Lower lobe of right lung (tissue), 2 donors: ENCODE measurements at places on chromosomes 16 and 17. TPM values are rescaled to one million over a fixed set of nuclear protein-coding genes. Genes with fewer than 3 reads are reported as not detected.
A peak's percentile ranks its signal among the peaks of the same experiment; 100 is the strongest.

GRCh38 chr17:47789611-47790561 lies 31.7 kb downstream of the OSBPL7 start:
- H3K27ac ChIP-seq = no peak overlapping the region
- peaks cover 67% of the 10 kb centered on the region for H3K27me3 ChIP-seq
- peak overlapping the region; percentile 44 for H3K4me3 ChIP-seq
- H3K36me3 ChIP-seq = no peaks in the 10 kb centered on the region
- H3K4me1 ChIP-seq = peaks cover 10% of the 10 kb centered on the region

- H3K4me3 ChIP-seq = no peak overlapping the region
- no peaks in the 10 kb centered on the region for H3K36me3 ChIP-seq
- no peak for DNase-seq
- no peak overlapping the region for H3K27ac ChIP-seq
- peaks cover 4% of the 10 kb centered on the region for H3K27me3 ChIP-seq
- H3K4me1 ChIP-seq = no peaks in the 10 kb centered on the region
Observed at GRCh38 chr17:77061669-77062068, 79.1 kb upstream of the SEC14L1 start.

DNA sequence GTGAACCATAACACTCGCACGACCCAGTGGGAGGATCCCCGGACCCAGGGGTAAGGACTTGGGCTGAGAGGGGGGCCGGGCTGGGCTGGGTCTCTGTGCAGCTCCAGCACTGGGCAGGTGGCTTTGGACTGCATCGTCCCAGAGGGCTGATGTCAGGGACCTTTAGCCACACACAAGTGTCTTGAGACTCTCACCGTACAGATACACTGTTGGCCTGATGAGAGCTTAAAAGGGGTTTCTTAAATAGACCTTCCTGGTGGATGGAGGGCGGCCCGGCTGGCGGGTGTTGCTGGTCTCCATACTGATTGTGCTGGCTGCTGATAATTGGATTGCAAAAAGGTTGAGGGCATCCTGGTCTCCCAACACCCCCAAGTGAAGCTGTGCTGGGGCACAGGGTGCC lies 21.7 kb upstream of the CLEC18A start:
- peaks cover 80% of the 10 kb centered on the region for H3K36me3 ChIP-seq
- H3K27ac ChIP-seq = no peak overlapping the region
- no peaks in the 10 kb centered on the region for H3K4me1 ChIP-seq
- H3K4me3 ChIP-seq = no peak overlapping the region

CARHSP1 gene
- total RNA-seq = 89.0 TPM

DNA sequence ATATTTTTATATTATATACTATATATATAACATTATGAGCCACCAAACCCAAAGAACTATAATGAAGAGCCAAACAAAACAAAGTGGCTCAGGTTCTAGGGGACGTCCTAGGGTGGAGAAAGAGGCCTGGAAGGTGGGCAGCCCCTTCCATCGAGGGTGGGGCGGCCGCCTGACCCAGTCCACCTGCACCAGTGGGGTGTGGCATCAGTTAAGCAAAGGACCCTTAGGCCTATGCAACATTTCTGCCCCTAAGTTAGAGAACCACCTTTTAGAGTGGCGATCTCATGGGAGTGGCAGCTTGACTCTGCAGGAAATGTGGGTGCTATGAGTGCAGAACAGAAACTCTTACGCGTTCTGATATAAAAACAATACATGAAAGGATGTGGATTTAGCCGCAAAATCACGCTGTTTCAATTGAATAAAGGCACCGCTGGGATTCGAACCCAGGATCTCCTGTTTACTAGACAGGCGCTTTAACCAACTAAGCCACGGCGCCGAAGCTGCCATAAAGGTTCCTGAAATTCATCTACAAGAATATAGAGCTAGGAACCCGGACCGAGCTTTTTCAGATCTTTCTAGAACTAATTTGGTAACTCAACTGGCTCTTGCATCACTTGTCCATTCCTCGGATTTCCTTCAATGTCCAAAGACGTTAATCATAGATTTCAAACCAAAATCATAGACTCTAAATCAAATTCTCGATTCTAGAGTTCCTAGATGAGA lies 15.6 kb upstream of the AURKB start:
- no peaks in the 10 kb centered on the region for H3K27me3 ChIP-seq
- H3K27ac ChIP-seq = peak overlapping the region; percentile 68
- H3K36me3 ChIP-seq = peaks cover 39% of the 10 kb centered on the region
- peak overlapping the region; percentile 39 for H3K4me3 ChIP-seq
- peaks cover 24% of the 10 kb centered on the region for H3K4me1 ChIP-seq

CRYM gene
- total RNA-seq = 9.3 TPM

USP10 gene
- total RNA-seq = 62.7 TPM

- H3K4me1 ChIP-seq = peaks cover 16% of the 10 kb centered on the region
- H3K27me3 ChIP-seq = no peaks in the 10 kb centered on the region
- H3K4me3 ChIP-seq = peak within 1 kb of the TSS; percentile 86
Observed at GRCh38 chr17:50094753-50095619, at the start of gene PDK2. Gene PDK2, plus strand, starts transcription at chr17:50095351. Its CDS starts 85 bp downstream, at chr17:50095436.

- peak overlapping the region; percentile 64 for H3K4me3 ChIP-seq
- peak overlapping the region; percentile 67 for H3K27ac ChIP-seq
- H3K4me1 ChIP-seq = peaks cover 15% of the 10 kb centered on the region
Observed at GRCh38 chr17:489758-490329, 137.2 kb upstream of the RPH3AL start.

GRCh38 chr16:84053237-84053636 lies 10.6 kb upstream of the SLC38A8 start:
- H3K4me3 ChIP-seq = no peak overlapping the region
- DNase-seq = no peak
- no peaks in the 10 kb centered on the region for H3K27me3 ChIP-seq
- no peaks in the 10 kb centered on the region for H3K4me1 ChIP-seq

AANAT gene
- not detected for total RNA-seq

DNA sequence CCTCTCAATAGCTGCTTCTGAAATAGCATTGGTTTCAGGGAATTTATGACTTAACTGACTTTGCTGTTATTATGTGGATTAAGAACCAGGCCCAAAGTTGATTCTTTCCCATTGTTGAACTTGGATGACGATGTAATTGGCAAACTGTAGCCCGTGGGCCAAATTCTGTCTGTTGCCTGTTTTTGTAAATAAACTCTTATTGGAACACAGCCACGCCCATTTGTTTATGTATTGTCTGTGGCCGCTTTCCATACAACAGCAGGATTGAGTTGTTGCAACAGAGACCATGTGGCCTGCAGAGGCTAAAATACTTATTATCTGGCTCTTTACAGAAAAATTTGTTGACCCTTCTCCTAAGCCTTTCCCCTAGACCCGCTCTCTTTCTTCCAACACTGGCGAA lies 31.6 kb downstream of the NTN1 start:
- no peaks in the 10 kb centered on the region for H3K4me1 ChIP-seq
- H3K4me3 ChIP-seq = no peak overlapping the region
- H3K36me3 ChIP-seq = no peaks in the 10 kb centered on the region
- H3K27ac ChIP-seq = no peak overlapping the region
- DNase-seq = no peak

GRCh38 chr17:614653-615546 lies 99.7 kb downstream of the VPS53 start:
- peaks cover 18% of the 10 kb centered on the region for H3K36me3 ChIP-seq
- DNase-seq = no peak
- no peaks in the 10 kb centered on the region for H3K4me1 ChIP-seq
- H3K27me3 ChIP-seq = no peaks in the 10 kb centered on the region
- H3K27ac ChIP-seq = peak overlapping the region; percentile 36
- no peak overlapping the region for H3K4me3 ChIP-seq

GRCh38 chr16:68331879-68332410 lies 21.1 kb downstream of the PRMT7 start:
- no peak overlapping the region for H3K4me3 ChIP-seq
- no peaks in the 10 kb centered on the region for H3K36me3 ChIP-seq
- H3K4me1 ChIP-seq = peaks cover 43% of the 10 kb centered on the region
- DNase-seq = no peak

DNA sequence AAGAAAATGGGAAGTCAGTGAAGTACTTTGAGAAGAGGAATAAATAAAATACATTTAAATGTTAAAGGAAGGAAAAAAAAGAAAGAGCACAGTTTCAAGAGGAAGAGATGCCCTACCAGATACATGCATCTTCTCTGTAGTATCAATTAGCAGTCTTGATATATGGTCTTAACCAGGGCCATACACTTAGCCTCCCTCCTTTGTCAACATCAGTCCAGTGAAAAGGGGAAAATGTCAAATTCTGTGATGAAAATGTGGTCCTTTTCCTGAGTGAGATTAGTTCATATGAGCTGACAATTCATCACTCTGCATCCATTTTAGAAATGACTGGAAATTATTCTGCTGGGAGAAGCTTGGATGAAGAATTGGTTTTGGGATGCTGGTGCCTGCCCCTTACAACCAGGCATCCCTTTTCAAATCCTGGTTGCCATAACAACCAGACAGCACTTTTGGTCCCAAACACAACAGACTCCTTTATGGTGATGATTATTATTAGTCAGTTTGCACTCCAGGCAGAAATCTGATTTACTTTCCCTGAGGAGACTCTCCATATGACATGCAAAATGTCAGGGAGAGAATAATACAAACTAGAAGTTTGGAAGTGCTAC lies 933.6 kb upstream of the CDH8 start:
- DNase-seq = no peak
- H3K4me3 ChIP-seq = no peak overlapping the region
- H3K36me3 ChIP-seq = no peaks in the 10 kb centered on the region
- no peak overlapping the region for H3K27ac ChIP-seq

NOD2 gene
- total RNA-seq = 13.2 TPM

PIMREG gene
- 0.62 TPM for total RNA-seq

GRCh38 chr17:948284-948852 lies 31.2 kb downstream of the NXN start:
- H3K4me3 ChIP-seq = no peak overlapping the region
- H3K27me3 ChIP-seq = no peaks in the 10 kb centered on the region
- H3K27ac ChIP-seq = no peak overlapping the region
- no peaks in the 10 kb centered on the region for H3K36me3 ChIP-seq
- DNase-seq = no peak

DNA sequence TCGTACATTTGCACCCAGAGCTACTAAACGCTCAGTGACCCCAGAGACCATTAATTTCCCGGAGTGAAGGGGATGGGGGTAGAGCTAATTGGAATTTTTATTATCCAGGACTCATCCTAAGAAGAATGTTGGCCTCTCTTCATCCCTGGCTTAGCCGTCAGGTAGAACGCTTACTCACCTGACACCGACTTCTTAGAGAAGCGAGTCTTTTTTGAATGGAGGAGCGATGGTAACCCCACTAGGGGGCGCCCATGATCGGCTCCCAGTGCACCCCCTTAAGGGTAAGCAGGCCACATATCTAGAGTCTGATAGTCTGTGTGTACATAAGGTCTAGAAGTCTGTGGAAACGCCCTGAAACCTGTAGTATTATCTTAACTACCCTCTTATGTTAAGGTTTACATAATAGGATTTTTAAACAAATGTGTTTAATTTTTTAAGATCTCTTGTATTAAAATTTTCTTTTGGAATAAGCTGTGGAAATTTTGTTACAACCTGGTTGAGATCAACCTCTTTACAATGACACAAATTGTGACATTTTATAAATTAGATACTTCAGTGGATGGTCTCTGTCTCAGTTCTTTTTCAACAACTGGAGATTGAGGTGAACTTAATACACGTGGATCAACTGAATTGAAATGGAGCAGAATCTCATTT lies 229.8 kb downstream of the CPPED1 start:
- H3K36me3 ChIP-seq = peaks cover 10% of the 10 kb centered on the region
- H3K4me3 ChIP-seq = no peak overlapping the region
- H3K4me1 ChIP-seq = no peaks in the 10 kb centered on the region
- peak; percentile 62 for DNase-seq
- H3K27me3 ChIP-seq = no peaks in the 10 kb centered on the region

CD300E gene
- total RNA-seq = 7.3 TPM

- H3K4me3 ChIP-seq = no peak overlapping the region
- H3K27me3 ChIP-seq = no peaks in the 10 kb centered on the region
- H3K27ac ChIP-seq = no peak overlapping the region
- H3K4me1 ChIP-seq = peaks cover 16% of the 10 kb centered on the region
Observed at GRCh38 chr16:87971933-87972332, 20.7 kb downstream of the BANP start.

DNA sequence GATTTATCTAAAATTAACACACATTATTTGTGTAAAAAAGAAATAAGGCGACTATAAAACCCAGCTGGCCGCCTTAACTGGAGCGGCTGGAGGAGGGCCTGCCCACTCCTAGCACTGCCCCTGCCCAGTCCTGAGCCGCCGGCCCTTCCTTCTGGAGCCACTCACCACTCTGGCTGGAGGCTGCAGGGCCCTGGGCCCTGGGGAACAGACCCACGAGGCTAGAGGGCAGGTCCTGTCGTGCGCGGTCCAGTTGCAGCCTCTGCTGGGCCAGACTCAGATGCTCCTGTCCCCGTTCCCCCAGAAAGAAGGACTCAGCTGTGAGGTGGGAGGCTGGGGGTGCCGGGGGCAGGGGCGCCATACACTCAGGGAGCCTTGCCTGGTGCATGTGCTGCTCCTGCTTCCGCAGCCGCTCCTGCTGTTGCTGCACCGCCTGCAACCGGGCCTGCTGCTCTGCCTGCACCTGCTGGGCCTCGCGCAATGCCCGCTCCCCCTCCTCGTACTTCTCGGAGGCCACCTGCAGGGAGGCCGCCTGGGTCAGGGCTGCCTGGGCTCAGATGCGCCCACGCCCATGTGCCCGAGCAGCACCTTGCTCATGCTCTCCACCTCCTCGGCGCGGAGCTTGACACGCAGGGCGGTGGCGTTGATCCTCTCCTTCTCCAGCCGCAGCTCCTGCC lies 9.0 kb upstream of the MRPL38 start:
- no peak overlapping the region for H3K4me3 ChIP-seq
- no peaks in the 10 kb centered on the region for H3K27me3 ChIP-seq
- H3K27ac ChIP-seq = no peak overlapping the region
- DNase-seq = no peak
- H3K4me1 ChIP-seq = peaks cover 22% of the 10 kb centered on the region

KCNH6 gene
- 0.27 TPM for total RNA-seq

CLEC3A gene
- not detected for total RNA-seq

GRCh38 chr16:1310832-1311200 lies 1.4 kb downstream of the UBE2I start:
- DNase-seq = no peak
- H3K27me3 ChIP-seq = no peaks in the 10 kb centered on the region
- peak overlapping the region; percentile 79 for H3K4me3 ChIP-seq
- H3K4me1 ChIP-seq = peaks cover 28% of the 10 kb centered on the region
- peaks cover 34% of the 10 kb centered on the region for H3K36me3 ChIP-seq
- H3K27ac ChIP-seq = peak overlapping the region; percentile 74

- no peaks in the 10 kb centered on the region for H3K36me3 ChIP-seq
- H3K4me1 ChIP-seq = peaks cover 17% of the 10 kb centered on the region
- no peak for DNase-seq
Observed at GRCh38 chr16:15811481-15812400, 45.1 kb downstream of the MYH11 start.

GRCh38 chr16:13335879-13336278 lies 434.5 kb downstream of the SHISA9 start:
- no peaks in the 10 kb centered on the region for H3K27me3 ChIP-seq
- H3K4me3 ChIP-seq = no peak overlapping the region
- no peak overlapping the region for H3K27ac ChIP-seq
- H3K36me3 ChIP-seq = no peaks in the 10 kb centered on the region
- no peaks in the 10 kb centered on the region for H3K4me1 ChIP-seq

P2RX5 gene
- 2.5 TPM for total RNA-seq

DNA sequence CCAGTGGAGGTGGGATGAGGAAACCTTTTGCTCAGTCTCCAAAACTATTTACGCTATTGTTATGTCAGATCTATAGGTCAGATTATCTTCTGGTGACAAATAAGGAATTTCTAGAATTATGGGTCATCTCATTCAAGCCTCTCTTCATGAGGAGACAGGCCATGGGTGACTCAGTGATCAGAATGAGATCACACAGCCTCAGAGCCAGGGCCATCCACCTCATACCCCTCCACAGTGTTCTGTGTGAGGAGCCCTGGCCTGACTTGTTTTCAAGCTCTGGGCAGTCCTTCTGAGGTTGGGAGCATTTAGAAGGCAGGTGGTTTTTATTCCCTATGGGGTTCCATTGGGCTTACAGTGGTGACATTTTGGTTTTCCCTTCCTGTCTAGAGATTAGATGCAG lies 26.5 kb downstream of the YPEL2 start:
- peaks cover 14% of the 10 kb centered on the region for H3K36me3 ChIP-seq
- H3K4me3 ChIP-seq = no peak overlapping the region
- no peaks in the 10 kb centered on the region for H3K27me3 ChIP-seq
- no peak overlapping the region for H3K27ac ChIP-seq
